GM06990 (cell line): ENCODE measurements at places on chromosomes 2 and 18.

- DNase-seq, result no peak
These were observed 27.1 kb downstream of the RAB31 start for GRCh38 chr18:9735238-9735637.

GRCh38 chr2:239292531-239292930 lies 108.3 kb downstream of the HDAC4 start:
- DNase-seq, result no peak

- no peak for DNase-seq
These were observed 65.1 kb upstream of the AFF3 start for GRCh38 chr2:100207411-100207885.

DNA sequence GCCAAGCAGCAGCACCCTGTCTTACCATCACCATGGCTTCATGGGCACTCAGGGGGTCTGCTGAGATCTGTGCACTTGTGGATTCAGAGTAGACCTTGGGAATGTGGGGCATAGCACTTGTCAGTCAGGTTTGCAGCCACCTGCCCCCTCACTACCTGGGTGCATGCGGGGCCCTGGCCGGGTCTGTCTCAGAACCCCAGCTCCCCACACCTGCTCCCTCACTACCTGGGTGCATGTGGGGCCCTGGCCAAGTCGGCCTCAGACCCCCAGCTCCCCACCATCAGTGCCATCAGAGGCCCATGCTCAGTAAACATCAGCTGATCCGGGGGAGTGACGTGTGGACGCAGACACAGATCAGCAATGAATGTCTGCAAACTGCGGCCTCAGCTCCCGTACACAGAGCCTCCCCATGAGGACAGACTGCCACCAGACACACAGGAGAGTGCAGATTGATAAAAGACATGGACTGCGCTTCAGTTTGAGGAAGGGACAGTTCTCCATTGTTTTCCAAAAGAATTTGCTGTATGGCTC lies 205.1 kb downstream of the GLI2 start:
- no peak for DNase-seq

DNA sequence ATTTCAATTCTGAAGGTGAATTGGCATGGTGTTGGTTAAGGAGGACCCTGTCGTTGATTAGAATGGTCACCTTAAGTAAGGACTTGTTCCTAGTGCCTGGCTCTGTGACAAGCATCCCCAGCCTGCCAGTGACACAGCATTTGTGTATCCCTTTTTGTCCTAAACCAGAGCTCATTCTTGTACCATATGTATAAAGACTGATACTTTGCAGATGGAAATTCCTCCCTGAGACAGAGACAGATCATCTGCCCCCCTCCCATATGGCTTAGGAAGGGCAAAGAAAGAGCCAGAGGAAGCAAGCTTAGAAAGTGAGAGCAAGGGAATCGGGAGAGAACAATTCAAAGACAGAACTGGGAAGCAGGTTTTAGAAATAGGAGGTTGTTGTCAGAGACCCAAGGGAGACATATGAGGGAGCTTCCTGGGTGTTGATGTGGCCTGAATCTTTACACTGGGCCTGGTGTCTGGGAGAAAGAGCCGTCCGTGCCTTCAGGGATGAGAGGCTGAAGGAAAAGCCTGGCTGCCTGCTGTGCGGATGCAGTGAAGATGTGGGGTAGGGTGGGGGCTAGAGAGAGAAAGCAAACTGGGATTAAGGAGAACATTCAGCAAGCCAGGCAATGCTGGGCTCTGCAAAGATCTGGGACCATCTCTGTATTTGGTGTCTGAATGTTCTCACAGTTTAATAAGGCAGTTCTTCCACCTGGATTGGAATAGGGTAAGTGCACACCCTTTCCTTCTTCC lies 13.2 kb upstream of the CHRNA1 start:
- DNase-seq, result no peak

DNA sequence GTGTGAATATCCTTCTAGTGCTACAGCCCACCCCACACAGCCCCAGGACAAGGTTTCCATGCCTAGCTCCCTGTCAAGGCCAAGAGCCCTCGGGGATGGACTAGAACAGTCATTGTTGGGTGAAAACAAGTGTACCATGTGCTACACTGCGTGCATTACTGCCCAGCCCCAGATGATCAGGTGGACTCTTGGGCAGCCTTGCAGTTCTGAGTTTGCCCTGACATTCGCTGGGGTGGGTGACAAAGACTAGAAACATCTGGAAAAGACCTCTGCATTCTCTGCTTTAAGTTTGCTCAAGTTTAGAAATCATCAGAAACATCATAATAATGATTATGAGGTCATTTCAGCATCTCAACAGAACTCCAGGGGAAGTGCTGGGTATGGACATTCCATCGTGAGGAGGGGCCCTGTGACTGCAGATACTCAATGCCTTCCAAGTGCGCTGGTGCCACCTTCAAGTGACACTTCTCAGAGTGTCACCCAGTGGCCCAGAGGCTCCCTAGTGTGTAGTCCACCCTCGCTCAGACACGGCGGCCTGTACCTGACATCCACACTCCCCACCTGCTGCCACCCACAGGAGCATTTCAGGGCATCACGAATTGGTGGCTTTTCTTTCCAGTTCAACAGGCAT lies 5.3 kb upstream of the PXDN start:
- no peak for DNase-seq

- peak; percentile 22 for DNase-seq
These were observed 35.6 kb upstream of the NRP2 start for GRCh38 chr2:205646680-205647079.

- DNase-seq, result no peak
These were observed 39.2 kb downstream of the GRHL1 start for GRCh38 chr2:9990736-9991135.

DNA sequence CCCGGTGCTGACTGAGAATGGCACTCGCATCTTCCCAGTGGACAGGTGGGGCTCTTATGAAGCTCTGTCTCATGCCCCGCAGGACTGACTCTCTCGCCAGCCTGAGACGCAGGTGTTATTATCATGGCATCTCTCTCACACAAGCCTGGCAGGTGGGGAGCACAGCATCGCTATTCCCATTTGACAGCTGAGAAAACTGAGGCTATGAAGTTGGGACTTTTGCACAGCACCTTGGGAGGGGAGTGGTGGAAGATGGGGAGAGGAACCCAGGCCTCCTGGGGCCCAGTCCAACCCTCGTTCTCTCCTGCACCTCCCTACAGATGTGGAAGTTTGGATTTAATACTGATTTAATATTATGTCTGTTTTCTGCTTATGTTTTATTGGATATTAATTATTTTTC lies 9.0 kb upstream of the NTSR2 start:
- no peak for DNase-seq

GRCh38 chr2:115299199-115299598 lies 856.8 kb downstream of the DPP10 start:
- DNase-seq, result no peak

- DNase-seq, result no peak
These were observed 31.2 kb downstream of the C1D start for GRCh38 chr2:68031542-68032160.
